NCI-H1436 (cell line): ENCODE measurements at places on chromosomes 3 and 15.

- no peak for DNase-seq
These were observed 8.3 kb upstream of the BBX start for GRCh38 chr3:107514453-107514852.

- no peak for DNase-seq
These were observed 39.0 kb upstream of the IGF1R start for GRCh38 chr15:98609144-98609852.

GRCh38 chr15:57861034-57861638 lies 154.6 kb downstream of the POLR2M start:
- DNase-seq = no peak

- DNase-seq = no peak
These were observed 20.9 kb upstream of the FSTL1 start for GRCh38 chr3:120471643-120472042.

DNA sequence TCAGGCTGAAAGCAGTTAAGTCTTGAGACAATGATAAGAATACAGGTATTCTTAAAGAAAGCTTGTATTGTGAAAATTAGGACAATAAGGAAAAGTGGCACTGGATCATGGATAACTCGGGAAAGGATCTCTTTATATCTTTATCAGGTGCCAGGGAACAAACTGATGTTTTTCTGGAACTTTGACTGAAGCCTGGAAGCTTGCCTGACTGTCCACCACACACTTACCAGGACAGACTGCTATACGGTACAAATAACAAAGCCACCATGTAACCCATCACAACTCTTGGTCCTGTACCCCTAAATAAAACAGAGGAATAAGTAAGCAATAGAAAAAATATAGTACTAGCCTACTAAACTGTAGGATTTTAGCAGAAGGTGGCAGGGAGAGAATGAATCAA lies 623.0 kb downstream of the OTOL1 start:
- DNase-seq = no peak

DNA sequence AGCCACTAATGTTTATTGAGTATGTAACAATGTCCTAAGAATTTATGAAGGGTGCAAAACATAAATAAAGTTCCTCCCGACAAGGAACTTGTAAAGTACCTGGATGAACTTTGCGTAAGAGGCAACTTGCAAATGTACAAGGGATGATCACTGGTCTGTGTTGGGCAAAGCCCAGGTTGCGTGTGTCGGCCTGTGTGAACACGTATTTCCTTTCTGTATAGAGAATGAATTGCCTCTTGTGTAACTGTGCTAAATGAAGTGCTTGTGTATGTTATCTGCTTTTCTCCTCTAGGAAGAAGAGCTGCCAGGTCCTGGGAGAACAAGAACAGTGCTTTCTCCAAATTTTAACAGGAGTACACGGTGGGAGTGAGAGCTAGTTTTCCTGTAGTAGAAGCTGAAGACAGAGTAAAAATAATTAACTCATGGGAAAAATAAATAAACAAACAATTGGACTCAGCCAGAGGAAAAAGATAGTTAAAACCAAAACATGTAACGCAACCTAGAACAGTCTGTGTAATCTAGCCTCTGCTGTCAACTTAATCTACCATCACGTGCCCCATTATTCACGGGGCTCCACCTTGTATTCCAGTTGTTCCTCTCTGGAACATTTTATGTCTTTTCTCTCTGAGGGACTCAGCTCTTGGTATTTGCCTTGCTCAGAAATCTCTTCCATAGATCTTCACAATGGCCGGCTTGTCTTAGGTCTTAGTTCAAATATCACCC lies 83.7 kb upstream of the RASGRP1 start:
- no peak for DNase-seq

DNA sequence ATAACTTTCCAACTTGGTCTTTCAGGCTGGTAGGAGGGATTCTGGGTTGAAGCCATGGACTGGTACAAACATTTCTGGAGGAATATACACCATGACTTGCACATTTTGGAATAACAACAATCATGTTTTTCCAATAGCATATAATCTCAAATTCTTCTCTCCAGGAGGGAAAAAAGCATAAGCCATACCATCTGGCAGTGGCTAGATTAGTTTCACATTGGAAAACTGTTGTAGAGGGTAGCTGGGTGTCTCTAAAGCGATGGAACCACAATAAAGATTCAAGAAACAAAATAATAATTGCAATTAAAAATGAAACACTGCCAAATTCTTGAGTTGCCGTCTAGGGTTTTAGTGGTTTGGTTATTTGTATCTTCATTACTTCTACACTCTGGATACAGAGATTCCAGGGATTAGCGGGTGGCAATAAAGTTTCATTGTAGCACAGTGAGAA lies 278.5 kb upstream of the RASGRP1 start:
- no peak for DNase-seq

DNA sequence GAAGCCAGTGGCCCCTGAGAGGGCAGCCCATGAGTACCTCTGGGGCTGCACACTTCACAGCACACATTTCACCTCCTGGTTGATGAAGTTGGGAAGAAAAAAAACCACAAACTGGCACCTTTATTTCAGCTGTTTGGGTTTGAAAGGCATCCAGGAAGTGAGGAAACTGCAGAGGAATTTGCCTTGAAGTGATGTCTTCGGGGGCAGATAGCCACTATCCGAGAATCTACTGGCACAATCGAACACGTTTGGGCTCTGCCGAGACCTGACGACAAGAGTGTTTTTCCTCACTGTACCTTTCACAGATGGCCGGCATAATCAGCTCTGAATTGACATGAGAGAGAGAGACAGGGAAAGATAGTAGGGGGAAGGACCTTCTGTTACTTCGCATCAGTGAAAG lies 59.7 kb downstream of the LRIG1 start:
- no peak for DNase-seq

GRCh38 chr15:29324746-29325145 lies 55.1 kb upstream of the NSMCE3 start:
- no peak for DNase-seq

DNA sequence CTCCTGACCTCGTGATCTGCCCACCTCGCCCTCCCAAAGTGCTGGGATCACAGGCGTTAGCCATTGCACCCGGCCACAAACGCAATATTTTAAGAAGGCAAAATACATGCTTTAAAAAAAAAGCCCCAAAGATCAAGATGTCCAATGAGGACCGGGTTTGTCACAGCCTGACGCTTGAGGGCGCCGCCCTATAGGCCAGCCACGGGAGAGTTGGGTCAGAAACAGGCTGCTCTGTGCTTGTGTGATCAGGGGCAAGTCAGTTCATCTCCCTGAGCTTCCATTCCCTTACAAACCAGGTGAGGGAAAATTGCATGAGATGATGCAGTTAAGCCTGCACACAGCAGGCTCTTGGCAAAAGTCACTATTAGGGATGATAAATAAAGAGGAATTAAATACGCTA lies 23.9 kb downstream of the FAM174B start:
- no peak for DNase-seq

- DNase-seq = no peak
These were observed 11.4 kb downstream of the ANPEP start for GRCh38 chr15:89802986-89803824.

DNA sequence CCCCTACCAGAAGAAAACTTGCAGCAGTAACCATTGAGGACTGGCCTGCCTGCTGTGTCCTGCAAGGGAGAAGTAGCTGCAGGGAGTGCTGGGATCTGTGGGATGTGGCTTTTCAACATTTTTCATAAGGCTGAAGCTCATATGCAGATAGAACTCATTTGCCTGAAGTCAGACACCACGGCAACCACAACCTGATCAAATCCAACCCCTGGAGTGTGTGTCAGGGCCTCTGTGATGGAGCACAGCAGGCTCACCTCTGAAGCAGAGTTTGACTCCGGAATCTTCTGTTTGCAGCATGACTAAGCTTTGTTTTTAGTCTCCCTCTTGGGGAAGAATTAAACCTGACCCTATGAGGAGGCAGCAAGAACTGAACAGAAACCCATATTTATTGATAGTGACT lies 508.7 kb downstream of the AGBL1 start:
- DNase-seq = no peak

DNA sequence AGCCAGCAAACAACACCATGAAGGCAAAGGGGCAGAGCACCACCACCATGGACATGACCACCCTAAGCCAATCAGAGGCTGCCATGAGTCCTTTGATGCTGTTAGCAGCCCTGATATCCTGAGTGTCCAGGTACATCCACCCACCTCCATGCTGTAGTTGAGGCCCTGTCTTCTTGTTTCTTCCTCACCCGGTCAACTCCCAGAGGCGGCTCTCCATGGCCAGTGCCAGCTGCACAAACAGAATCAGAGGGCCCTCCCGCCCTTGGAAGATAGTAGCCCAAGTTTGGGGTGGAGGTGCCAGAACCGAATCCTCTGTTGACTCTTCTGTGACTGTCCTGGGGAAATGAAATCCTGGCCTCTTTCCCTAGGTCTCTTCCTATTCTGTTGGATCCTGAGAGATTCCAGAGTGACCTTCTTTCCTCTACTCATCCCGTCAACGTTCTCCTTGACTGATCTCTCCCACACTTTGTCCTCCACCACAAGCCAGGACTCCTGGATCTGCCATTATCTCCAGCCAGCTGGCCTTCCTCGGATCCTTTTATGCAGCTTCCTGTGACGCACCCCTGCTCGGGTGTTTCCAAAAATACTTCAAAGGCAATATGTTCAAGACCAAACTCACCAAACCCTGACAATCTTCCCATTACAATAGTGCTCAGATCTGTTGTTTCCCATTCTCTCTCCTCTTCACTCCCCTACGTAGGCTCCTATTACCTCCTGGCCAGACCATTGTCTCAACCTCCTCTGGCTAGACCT lies 45.4 kb upstream of the DLG1 start:
- DNase-seq = no peak

GRCh38 chr3:29137601-29138000 lies 143.3 kb upstream of the RBMS3 start:
- no peak for DNase-seq

DNA sequence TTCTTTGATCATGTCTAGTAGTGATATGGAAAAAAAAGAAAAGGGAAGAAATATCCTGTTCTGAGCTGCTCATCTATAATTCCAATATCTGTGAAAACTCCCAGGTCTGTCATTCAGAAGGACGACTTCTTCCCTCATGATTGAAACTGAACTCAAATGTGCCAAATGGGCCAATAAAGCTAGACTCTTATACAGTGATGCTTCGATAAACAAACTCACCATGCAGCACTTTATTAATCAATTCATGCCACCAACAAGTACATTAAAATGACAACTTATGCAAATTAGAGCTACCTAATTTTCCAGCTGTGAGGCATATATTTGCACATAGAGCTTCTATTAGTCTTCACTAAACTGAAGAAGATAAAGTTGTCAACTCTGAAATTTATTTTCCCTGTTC lies 15.6 kb upstream of the MYH15 start:
- no peak for DNase-seq

GRCh38 chr15:67731112-67731721 lies 94.1 kb upstream of the SKOR1 start:
- no peak for DNase-seq

GRCh38 chr3:13148561-13149329 lies 75.5 kb upstream of the IQSEC1 start:
- no peak for DNase-seq

GRCh38 chr15:66151809-66152208 lies 101.7 kb downstream of the MEGF11 start:
- peak; percentile 91 for DNase-seq

DNA sequence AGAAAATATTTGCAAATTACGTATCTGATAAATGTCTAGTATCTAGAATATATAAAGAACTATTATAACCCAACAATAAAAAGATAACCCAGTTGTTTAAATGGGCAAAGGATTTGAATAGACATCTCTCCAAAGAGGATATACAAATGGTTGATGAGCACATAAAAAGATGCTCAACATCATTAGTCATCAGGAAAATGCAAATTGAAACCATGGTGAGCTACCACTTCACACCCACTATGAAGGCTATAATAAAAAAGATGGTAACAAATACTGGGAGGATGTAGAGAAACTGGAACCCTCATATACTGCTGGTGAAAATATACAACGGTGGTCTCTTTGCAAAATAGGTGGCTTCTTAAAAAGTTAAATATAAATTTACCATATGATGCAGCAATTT lies 28.0 kb downstream of the RAD51 start:
- DNase-seq = no peak

- DNase-seq = no peak
These were observed 97.4 kb downstream of the IMPG2 start for GRCh38 chr3:101223016-101223415.

DNA sequence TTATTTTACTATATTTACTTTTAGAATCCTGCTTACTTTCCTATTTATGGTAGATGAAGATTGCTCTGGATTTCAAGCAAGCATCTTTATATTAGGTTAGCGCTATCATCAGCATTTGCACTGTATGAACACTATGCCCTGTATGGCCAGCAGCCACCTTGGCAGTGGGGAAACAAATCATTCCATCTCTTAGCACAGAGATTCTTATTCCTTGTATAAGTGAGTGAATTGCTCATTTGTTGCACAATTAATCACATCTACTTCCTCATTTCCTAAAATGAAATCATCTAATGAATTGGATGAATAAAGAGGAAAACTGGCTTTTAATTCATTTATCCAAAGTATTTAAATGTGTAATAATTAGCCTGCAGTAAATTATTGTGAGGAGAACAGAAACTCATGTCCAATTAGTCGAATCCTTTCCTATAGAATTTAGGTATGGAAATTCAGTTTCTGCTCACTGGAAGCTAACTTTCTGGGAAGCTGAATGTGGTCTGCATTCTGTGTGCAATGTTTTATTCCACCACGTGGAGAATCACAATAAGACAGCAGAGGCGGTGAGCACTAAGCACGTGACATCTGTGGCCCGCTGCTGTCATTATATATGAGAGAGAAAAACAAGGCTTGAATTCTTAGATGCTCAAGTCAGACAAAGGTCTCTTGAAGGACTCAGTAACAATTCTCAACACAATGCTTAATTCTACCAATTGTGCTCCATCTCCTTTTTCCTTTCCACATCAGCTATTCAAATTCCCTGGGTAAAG lies 93.4 kb downstream of the PEX5L start:
- no peak for DNase-seq

DNA sequence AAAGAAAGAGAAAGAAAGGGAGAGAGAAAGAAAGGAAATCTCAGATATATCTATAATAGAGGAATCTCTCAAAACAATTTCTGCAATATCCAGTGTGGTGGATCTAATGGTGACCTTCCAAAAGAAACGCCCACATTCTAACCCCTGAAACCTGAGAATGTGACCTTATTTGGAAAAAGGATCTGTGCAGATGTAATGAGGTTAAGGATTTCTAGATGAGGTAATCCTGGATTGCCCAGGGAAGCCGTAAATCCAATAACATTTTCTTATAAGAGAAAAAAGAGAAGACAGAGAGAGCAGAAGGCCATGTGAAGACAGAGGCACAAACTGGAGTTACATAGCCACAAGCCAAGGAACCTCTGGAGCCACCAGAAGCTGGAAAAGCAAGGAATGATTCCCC lies 307.6 kb downstream of the ZBTB20 start:
- no peak for DNase-seq

GRCh38 chr15:50633653-50634052 lies 52.9 kb downstream of the TRPM7 start:
- no peak for DNase-seq
